ENCODE measurements at places on chromosomes 2 and 18.

DNA sequence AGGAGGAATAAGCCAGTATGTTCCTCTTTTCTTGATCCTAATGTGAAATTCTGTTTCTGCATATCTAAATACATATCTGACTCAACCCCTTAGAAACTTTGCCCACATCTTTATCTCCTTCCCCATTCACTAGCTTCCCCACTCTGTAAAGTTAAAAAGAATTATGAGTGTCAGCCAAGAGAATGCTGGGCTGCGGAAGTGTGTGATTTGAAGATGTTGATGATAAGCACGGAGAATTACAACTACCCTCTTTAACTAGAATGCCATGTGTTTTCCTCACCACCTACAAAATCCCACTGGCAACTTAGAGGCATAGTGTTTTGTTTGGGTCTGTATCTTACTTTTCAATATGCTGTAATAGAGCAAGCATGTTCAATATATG is 490.4 kb upstream of the FANCL start:
- no peak for DNase-seq

DNA sequence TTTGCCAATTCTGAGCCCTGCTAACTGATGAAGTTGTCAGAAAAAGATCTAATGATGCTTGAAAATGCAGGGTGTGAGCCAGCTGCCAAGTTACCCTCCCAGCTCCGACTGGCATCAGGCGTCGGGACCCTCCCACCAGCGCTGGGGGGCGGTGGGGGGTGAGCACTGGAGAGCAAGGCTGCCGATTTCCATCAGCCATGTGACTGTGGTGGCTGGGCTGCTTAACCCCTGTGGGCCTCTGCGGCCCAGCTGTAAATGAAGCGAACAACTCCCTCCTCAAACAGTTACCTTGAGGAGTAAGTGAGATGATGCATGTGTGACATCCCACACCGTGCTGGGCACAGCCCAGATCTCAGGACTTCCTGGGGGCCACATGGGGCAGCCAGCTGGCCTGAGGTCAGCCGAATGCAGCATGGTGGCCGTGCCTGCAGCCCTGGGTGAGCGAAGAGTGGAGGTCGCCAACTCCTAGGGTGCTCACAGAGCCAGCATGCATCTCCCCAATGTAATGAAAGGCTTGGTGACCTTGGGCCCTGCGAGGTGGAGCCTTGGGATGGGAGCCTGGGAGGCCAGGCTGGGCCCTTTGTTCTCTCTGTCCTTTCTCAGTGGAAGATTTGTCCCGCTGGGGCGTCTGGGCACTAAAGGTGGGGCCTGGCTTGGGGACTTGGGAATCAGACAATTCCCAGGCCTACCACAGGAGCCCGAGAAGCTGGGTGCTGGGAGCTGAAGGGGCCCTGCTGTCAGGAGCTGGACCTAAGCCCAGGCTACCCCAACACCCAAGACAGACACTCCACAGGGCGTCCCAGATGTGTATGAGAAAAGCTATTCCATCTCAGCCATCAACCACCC is 25.1 kb downstream of the CIB4 start:
- DNase-seq = no peak

DNA sequence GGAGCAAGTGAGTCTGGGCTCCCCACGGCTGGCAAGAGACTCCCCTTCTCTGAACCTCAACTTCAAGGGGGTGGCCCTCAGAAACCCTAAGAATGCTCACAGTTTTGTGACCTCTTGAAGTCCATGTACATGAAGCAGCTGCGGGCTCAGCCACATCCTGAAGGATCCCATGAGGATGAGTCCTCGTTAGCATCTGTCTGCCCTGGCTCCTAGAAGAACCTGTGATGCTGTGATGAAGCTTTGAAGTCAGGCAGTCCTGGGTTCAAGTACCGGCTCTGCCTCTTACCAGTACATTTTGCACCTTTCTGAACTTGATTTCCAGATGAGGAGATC is 38.1 kb downstream of the SDC1 start:
- DNase-seq = no peak

DNA sequence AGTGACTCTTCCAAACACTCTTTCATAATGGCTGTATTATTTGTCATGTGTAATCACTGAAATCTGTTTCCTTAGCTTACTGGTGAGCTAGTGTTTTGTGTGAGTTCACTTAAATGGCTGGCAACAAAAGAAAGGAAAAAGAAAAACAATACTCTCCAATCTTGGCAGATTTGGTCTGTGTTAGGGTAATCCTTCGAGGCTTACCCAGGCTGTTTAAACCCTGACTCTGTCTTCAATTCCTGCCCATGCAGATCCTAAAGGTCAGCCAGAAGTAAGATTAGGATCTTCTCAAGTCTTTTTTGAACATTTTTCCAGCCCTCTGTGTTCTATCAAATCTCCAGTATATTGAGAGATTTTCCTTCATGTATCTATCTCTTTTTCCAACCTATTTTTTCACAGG is 85.3 kb downstream of the CCDC178 start:
- DNase-seq = no peak

DNA sequence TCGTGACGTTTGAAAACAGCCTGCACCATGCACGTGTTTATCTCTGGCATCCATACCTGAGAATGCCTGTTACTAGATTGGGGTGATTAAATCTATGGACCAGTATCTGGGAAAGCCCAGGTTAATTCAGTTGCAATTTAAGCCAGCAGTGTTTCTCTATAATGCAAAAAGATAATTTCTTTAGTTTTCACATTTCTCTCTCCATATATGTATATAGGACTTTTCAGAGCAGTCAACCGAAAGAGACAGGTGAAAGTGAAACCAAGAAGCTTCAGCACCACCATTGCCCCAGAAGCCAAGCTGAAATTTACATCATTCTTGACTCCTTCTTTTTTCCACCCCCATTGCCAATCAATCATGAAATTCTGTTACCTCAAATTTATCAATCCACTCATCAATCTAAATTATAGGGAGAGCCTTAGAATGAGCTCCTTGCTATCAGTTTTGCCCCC is 2.7 kb upstream of the LRP2 start:
- DNase-seq = no peak

DNA sequence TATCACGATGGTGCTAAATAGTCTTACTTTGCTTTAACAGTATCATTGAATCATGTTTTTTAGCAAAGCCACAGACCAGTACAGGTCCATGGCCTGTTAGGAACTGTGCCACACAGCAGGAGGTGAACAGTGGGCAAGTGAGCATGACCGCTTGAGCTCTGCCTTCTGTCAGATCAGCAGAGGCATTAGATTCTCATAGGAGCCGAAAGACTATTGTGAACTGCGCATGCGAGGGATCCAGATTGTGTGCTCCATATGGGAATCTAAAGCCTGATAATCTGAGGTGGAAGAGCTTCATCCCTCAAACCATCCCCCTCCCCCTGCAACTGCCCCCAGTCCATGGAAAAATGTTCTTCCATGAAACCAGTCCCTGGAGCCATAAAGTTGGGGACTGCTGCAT is 102.3 kb upstream of the OSR1 start:
- DNase-seq = no peak

GRCh38 chr18:22282311-22283115 is 113.1 kb downstream of the GATA6 start:
- DNase-seq = no peak

GRCh38 chr2:213187833-213188532 is 36.6 kb upstream of the IKZF2 start:
- peak; percentile 72 for DNase-seq

DNA sequence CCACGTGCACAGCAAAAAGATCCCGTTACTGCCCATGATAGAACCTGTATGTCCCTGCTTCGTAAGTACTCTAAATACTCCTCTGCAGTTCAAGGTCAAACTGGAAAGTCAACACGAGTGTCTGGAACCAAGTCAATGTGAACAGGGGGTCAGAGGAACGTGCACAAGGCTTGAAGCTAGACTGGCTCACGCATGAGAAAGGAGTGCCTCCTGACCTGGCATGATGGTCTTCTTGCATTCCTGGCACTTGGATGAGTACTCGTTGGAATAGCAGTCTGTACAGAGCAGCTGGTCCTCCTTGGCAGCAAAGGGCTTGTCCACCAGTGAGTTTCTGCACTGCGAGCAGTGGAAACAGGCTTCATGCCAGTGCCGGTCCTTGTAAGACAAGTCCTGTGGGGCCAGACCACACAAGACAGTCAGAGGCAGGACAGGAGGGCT is 25.5 kb downstream of the FHL2 start:
- no peak for DNase-seq

GRCh38 chr2:170733798-170734600 is 18.9 kb downstream of the SP5 start:
- DNase-seq = no peak

- DNase-seq = no peak
These were observed 8.6 kb downstream of the GNLY start for GRCh38 chr2:85702800-85703199.

DNA sequence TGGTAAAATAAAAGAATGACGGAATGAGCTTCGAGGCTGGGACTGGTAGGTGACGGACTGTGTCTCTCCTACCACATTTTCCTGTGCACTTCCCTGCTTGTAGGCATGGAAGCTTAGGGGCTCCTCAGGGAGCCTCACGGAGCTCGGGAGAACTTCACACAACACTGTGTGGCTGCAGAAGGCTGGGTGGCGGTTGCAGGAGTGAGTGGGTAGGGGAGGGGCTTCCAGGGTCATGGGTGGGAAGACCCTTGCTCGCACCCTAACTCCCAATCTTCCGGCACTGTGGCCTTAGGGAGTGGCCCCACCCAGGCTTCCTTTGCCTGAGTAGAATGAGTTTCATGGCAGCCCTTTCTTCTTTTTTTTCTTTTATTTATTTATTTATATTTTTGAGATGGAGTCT is 128.6 kb downstream of the INHBB start:
- DNase-seq = no peak

DNA sequence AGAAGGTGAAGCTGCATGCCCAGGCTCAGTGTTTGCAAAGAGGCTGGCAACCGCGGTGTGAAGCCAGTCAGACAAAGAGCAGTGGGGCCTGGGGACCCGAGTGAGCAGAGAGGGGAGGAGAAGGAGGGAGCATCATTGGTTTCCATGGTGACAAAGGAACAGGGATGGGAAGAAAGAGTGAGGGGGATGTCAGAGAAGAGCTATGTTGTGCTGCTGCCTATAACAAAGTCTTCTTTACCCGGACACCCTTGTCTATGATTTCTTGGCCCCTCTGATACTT is 14.5 kb downstream of the TMEM247 start:
- DNase-seq = no peak

DNA sequence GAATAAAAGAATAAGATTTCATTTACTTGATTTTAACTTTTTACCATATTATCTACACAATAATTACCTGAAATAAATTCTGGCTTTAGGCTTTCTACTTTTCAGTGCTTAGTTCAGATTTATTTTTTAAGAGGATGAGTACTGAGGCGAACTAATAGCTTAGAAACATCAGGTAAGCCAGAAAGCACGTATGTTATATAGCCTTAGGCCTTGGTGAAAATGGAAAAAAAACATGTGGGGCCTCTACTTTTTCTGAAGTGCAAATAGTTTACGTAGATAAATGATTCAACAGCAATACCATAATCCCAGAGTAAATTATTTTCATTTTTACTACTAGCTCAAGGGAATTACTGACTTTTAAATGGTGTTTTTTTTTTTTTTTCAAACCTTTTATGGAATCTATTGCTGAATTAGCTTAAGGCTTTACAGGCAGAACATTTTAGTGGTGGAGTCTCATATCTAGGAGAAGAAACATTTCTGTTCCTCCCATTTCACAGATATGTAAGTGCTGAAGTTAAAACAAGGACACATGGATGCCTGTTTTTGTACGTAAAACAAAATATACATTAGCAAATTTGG is 6.2 kb downstream of the CPS1 start:
- no peak for DNase-seq
